Panc1 (cell line): ENCODE measurements at places on chromosomes 3 and 15.

DNA sequence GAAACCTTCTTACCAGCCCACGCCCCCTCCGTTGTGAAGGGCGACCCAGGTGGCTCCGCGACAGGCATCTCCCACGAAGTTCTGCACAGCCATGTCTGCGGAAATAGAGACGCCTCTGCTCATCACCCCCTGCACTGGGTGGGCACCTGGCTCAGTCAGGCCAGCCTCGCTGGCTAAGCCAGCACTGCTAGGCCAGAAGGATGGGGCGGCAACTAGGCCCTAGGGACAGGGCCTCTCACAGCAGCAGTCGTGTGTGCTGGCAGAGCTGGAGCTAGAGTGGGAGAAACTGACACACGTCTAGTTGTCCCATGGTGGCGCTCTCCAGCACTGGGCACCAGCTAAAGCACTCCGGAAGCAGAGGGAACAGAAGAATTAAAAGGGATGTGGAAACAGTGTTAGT, 12.5 kb upstream of the ZXDC start:
- no peak overlapping the region for H3K27ac ChIP-seq
- H3K36me3 ChIP-seq: no peaks in the 10 kb centered on the region
- DNase-seq: no peak
- H3K4me3 ChIP-seq: no peak overlapping the region
- 0 out of 2 replicates have a peak, but pooled peaks cover 3% of the 10 kb centered on the region for H3K4me1 ChIP-seq

DNA sequence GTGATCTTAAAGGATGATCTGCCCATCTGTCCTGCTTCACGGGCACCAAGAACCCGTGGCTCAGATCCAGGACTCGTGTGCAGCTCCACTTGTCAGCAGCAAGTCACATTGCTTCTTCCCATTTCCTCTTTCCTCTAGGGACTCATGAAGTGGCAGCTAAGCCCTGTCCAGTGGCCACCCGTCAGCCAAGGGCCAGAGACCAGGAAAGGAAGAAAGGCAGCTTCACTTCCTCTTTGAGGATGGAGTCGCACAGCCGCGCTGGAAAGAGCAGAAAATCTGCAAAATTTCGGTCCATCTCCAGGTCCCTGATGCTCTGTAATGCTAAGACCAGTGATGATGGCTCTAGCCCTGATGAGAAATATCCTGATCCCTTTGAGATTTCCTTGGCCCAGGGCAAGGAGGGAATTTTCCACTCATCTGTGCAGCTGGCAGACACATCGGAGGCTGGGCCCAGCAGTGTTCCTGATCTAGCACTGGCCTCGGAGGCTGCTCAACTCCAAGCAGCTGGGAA, 28.5 kb downstream of the IL16 start:
- H3K36me3 ChIP-seq: no peaks in the 10 kb centered on the region
- no peaks in the 10 kb centered on the region; the same call in 1 of the 2 replicates for H3K27me3 ChIP-seq
- no peak for DNase-seq
- H3K4me3 ChIP-seq: no peak overlapping the region
- no peak overlapping the region for H3K27ac ChIP-seq

GRCh38 chr3:179449636-179450035, 1.6 kb downstream of the GNB4 start:
- H3K4me1 ChIP-seq: peaks cover 11% of the 10 kb centered on the region
- no peaks in the 10 kb centered on the region for H3K36me3 ChIP-seq
- 0 out of 2 replicates have a peak, but pooled peaks cover 2% of the 10 kb centered on the region for H3K27me3 ChIP-seq
- peak overlapping the region; percentile 64 for H3K4me3 ChIP-seq

DNA sequence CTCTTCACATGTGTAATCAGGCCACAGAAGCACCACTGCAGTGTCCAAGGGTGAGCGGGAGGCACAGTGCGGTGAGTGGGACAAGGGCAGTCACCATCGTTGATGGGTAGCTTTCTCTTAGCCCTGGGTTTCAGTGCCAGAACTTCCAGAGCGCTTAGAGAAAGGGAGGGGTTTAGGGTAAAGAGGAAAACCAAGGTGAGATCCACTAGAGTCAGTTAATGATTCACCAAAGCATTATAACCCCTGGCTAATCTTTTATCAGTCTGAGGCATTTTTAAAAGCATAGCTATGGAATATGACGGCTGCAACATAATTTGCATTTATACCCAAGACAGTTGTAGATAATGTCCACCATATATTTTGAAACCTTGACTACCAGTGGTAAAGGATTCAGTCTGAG, 94.8 kb downstream of the SHQ1 start:
- H3K4me3 ChIP-seq: no peak overlapping the region
- DNase-seq: no peak
- H3K4me1 ChIP-seq: no peaks in the 10 kb centered on the region
- no peak overlapping the region for H3K27ac ChIP-seq

GRCh38 chr3:192068464-192069254, 607.7 kb downstream of the PYDC2 start:
- H3K4me1 ChIP-seq: no peaks in the 10 kb centered on the region
- no peak overlapping the region for H3K27ac ChIP-seq
- H3K27me3 ChIP-seq: no peaks in the 10 kb centered on the region
- H3K4me3 ChIP-seq: no peak overlapping the region

DNA sequence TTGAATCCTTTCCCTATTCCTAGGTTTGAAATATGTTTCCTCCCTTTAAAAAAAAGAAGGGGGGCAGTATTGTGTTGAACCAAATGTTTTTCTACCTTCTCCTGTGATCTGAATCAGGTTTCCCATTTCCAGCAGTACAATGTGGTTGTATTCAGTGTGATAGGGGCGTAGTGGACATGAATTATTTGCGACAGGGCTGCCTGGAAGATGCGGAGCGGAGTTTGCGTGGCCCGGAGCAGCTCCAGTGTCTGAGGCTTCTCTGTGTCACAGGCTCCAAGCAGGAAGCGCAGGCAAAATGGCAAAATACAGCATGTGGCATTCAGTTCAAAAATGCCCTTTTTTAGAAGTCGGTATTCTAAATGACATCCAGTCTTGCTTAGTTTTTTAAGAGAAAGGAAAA, 154.4 kb downstream of the PGPEP1L start:
- H3K4me1 ChIP-seq: peaks cover 85% of the 10 kb centered on the region
- H3K36me3 ChIP-seq: no peaks in the 10 kb centered on the region
- peak overlapping the region; percentile 99 for H3K27ac ChIP-seq

DNA sequence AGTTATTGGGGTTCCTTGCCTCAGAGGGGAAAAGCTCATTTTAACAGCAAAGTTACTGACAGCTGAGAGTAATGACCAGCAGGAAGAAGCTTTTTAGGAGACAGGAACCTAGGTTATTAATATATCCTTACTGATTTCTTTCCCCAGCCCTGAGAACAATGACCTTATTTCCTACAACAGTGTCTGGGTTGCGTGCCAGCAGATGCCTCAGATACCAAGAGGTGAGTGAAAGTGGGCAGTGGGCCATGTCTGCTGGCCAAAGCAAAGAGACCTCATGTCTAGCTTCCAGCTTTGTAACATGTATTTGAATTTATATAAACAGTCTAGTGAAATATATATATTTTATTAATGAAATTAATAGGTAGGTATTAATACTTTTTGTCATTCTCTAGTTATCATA, 5.0 kb downstream of the CCNDBP1 start:
- H3K4me1 ChIP-seq: peaks cover 3% of the 10 kb centered on the region; the same call in 1 of the 2 replicates
- DNase-seq: no peak

DNA sequence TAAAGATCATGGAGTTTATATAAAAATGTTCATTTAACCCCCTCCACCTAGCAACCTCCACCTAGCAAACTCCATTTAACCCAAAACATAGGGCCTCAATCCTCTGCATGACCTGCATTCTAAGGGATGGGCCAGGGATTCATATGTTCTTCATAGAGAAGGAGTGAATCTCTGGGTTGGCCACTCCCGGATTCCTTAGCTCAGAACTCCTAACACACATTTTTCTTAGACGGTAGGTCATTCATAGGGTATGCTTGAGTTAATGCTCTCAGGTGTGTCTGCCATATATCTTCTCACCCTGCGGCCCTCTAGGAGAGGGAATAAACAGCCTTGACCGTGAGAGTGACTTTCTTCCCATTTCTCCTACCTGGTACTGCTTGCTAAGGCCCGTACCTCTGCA, 102.0 kb upstream of the IGSF10 start:
- H3K4me3 ChIP-seq: no peak overlapping the region
- H3K27ac ChIP-seq: no peak overlapping the region
- DNase-seq: no peak
- H3K36me3 ChIP-seq: no peaks in the 10 kb centered on the region
- no peaks in the 10 kb centered on the region for H3K4me1 ChIP-seq

DNA sequence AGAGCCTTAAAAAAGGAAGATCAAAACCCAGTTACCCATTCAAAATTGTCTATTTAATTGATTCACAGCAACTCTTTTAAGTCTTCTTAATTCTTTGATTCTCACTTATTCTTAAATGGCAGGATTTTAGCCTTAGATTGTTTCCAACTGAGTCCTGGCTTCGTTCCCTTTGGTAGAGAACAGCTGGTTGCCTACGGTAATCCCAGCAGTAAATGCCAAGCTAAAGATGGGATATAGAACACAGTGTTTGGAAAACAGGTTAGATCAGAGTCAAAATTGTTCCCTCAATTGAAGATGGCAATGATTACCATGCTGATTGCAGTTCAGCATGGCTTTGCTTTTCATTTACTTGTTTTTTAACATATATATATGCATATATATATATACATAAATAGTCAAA, 300.9 kb downstream of the PYDC2 start:
- no peak overlapping the region for H3K27ac ChIP-seq
- H3K36me3 ChIP-seq: no peaks in the 10 kb centered on the region
- H3K27me3 ChIP-seq: no peaks in the 10 kb centered on the region
- no peaks in the 10 kb centered on the region for H3K4me1 ChIP-seq
- DNase-seq: no peak

DNA sequence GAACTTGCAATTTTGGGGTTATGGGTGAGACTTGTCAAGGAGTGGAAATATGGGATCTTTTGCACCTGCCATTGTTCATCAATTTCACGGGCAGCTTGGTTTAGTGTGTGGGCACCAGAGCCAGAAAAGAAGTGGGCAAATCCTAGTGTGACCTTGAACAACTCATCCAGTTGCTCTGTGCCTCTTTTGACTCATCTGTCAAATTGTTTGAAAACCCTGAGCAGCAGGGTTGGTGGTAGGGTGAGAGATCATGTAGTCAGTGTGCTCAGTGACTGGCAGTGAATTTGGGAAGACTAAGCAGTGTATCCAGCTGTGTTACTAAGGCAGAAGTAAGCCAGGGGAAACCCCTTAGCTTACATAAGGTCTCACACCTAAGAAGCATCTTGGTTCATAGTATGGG, 293.0 kb upstream of the TRIM42 start:
- no peak overlapping the region for H3K4me3 ChIP-seq
- no peaks in the 10 kb centered on the region for H3K36me3 ChIP-seq
- no peak overlapping the region for H3K27ac ChIP-seq
- H3K27me3 ChIP-seq: no peaks in the 10 kb centered on the region
- DNase-seq: no peak

- peak overlapping the region; percentile 79 for H3K27ac ChIP-seq
- DNase-seq: no peak
- H3K36me3 ChIP-seq: no peaks in the 10 kb centered on the region
Measured at GRCh38 chr3:123749711-123750110, 134.4 kb downstream of the MYLK start.

- H3K27me3 ChIP-seq: no peaks in the 10 kb centered on the region
- H3K27ac ChIP-seq: no peak overlapping the region
- DNase-seq: no peak
- H3K4me1 ChIP-seq: no peaks in the 10 kb centered on the region
Measured at GRCh38 chr15:26950001-26950400, 21.0 kb upstream of the GABRG3 start.

DNA sequence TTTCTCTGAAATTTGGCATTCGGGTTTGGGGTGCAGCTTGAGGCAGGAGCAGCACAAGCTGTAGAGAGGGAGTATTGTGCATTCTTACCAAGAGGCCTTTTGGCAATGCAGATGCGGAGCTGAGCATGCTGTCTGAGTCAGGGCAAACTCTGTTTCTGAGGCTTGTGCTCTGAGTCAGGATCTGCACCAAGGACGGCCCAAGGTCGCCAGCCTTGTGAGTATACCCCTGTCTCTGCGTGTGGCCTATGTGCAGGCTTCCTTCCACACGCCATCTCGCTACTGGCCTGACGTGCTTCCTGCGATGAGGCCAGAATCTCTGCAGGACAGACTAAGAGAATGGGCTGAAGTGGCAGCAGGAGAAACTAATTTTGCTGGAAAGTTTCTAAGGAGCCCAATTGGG, 83.8 kb upstream of the ROPN1 start:
- H3K36me3 ChIP-seq: no peaks in the 10 kb centered on the region
- H3K4me1 ChIP-seq: no peaks in the 10 kb centered on the region
- H3K27ac ChIP-seq: no peak overlapping the region
- DNase-seq: no peak
- no peak overlapping the region for H3K4me3 ChIP-seq
- peaks cover 34% of the 10 kb centered on the region for H3K27me3 ChIP-seq

- no peaks in the 10 kb centered on the region for H3K36me3 ChIP-seq
- H3K27me3 ChIP-seq: no peaks in the 10 kb centered on the region
- no peak overlapping the region for H3K27ac ChIP-seq
- no peak overlapping the region for H3K4me3 ChIP-seq
- DNase-seq: no peak
- H3K4me1 ChIP-seq: no peaks in the 10 kb centered on the region
Measured at GRCh38 chr15:89450076-89451006, 46.0 kb downstream of the RHCG start.

DNA sequence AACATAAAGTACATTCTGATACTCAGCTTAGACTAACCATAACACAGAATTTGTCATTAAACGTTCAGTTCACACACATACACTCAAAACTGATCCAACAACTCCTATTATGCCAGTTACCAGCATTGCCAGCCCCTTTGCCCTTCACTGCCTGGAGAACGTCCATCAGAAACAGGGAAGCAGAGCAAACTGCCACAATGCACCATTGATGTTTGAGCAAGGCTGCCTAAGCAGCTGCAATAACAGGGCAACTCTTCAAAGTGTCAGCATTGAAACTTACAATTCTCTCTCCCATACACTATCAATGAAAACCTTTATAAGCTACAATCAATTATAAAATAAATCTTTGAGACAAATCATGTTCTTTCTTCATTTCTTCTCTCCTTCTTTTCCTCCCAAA, 85.1 kb downstream of the ZBTB20 start:
- no peaks in the 10 kb centered on the region for H3K36me3 ChIP-seq
- DNase-seq: no peak
- H3K27me3 ChIP-seq: no peaks in the 10 kb centered on the region
- H3K4me1 ChIP-seq: no peaks in the 10 kb centered on the region
- no peak overlapping the region for H3K4me3 ChIP-seq

DNA sequence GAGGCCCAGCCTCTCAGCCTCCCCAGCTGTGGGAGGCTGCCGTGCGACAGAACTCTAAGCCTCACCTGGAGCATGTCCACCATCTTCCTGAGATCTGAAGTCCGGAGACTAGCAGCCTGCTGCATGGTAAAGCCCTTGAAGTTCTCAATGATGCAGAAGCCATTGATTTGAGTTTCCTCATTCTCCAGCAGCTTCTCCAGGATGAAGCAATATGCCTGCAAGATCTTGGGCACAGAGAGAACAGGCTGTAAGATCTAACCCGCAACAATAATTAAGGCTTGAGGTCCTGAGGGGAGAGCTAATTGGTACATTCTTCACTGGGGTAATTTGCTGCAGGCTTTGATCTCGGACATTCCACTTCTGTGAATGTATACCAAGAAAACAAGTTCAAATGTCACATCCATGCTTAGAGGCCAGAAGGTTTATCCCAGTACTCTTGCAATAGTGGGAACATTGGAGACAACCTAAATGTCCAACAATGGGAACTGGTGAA, 9.7 kb downstream of the RLBP1 start:
- DNase-seq: no peak
- H3K27me3 ChIP-seq: no peaks in the 10 kb centered on the region
- H3K27ac ChIP-seq: no peak overlapping the region
- H3K4me3 ChIP-seq: no peak overlapping the region
- H3K36me3 ChIP-seq: no peaks in the 10 kb centered on the region

- no peak for DNase-seq
- H3K4me1 ChIP-seq: no peaks in the 10 kb centered on the region
- H3K4me3 ChIP-seq: no peak overlapping the region
- H3K27ac ChIP-seq: no peak overlapping the region
- no peaks in the 10 kb centered on the region for H3K27me3 ChIP-seq
Measured at GRCh38 chr3:16370872-16371740, 106.1 kb downstream of the OXNAD1 start.
